ENCODE measurements at places on chromosomes 1 and 21.

DNA sequence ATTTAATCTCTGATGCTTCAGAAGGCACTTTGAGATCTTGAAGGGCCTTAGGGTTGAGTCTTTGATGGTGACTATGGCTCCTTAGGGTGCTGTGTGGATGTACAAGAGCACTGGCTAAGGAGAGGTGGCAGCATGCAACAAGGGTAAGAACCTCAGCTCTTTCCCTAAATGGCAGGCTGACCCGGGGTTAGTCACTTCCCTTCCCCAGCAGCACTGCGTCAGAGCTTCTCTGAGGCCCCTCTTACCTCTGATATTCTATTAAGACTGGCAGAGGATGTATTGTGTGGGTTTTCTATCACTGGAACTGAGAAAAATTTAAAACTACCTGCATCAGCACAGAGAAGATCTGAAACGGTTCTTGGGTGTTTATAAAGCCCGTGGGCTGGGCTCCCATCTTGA lies 11.8 kb downstream of the C1orf116 start:
- no peak for DNase-seq

DNA sequence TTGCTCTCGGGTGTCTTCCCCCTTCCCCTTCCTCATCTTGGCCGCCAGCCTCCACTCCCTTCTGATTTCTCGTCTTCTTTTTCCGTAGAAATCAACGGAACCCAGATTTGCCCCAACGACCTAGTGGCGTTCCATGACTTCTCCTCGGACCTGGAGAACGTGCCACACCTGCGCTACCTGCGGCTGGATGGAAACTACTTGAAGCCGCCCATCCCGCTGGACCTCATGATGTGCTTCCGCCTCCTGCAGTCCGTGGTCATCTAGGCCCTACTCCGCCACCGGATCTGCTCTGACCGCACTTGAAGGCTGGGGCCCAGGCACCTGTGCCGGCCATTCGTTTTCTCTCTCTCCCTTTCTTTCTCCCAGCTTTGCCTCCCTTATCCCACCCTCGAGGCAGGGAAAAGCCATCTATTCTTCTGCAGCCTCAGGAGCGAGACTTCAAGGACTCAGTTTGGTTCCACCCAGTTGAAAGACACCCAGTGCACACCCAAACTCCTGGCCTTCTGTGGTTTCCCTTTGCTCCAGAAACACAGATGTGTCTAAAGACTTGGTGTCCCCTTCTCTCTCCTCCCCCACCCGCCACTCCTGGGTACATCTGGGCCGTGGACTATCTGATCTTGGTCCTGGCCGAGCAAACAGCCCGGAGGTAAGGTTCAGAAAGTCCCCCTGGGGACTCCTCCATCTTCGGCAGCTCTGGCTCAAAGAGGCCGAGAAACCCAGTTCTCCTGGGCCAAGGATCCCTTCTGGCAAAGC lies 7.2 kb upstream of the OPTC start:
- no peak for DNase-seq

DNA sequence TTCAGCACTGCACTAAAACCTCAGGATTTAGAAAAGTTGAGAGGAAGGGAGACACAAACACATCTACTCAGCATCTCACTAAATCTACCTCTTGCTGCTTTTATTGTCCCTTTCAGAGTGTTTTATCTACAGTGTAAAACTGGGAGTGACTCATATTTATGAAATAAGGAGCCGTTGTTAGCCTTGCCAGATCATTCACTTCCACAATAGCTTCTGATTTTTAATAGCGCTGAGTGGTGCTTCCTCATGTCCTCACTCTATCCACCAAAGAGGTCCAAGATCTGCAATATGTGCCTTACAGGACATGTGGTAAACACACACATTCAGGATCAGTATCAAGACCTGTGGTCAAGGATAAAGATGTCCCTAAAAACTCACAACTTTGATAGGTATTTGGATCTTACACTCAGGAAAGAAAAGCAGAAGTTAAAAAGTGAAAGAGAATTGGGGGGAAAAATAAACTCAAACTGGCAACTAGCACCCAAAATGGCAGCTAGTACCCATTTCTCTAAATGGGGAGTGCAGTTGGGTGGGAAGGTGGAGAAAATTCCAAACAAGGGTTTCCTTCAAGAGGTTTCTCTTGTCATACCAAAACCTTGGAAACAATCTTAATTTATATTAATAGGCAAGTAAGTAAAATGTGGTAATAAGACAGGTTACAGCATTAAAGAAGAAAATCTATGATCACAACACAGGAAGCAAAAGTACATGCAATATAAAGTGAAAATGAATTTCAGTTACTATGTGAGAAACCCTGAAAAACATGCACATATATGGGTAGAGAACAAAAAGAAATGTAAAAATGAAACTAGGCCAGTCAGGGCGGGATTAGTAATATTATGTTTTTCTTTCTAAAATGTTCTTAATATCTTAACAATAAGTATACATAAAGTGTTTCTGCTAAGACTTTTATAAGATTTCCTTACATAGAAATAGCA lies 15.9 kb downstream of the DUSP10 start:
- DNase-seq: no peak

- DNase-seq: no peak
Observed at GRCh38 chr1:76820028-76820427, 47.3 kb upstream of the ST6GALNAC5 start.

- DNase-seq: no peak
Observed at GRCh38 chr1:157782931-157783330, 6.0 kb upstream of the FCRL2 start.

DNA sequence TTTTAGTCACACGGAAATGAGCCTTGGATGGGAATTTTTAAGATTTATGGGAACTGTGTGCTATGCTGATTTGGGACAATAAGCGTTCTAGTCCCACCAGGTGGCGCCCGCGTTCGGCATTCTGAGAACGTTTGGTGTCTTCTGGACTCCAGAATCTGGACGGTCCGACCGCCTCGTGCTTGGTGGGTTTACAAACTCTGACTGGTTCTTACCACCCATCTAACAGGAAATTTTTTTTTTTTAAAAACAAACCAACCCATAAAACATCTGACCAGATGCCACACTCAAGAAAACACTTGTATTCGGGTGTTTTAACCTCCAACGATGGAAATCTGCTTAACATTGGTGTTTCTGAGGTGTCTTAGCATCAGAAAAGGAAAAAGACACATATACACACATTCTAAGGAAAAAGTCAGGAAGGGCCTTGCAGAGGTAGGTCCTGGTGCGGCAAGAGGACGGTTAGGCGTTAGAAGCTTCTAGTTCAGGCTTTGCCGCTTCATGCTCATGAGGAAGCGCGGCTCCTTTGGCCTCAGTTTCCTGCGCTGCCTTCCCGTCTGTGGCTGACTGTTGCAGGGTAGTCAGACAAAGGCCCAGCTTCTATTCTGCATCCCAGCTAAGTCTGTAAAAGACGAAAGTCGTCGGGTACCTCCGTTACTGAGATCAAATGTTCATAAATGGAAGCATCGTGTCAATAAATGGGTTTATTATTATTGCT lies 814 bp upstream of the DYRK3 start:
- DNase-seq: peak; percentile 80

GRCh38 chr1:165912638-165913037 lies 85.2 kb downstream of the UCK2 start:
- DNase-seq: no peak

DNA sequence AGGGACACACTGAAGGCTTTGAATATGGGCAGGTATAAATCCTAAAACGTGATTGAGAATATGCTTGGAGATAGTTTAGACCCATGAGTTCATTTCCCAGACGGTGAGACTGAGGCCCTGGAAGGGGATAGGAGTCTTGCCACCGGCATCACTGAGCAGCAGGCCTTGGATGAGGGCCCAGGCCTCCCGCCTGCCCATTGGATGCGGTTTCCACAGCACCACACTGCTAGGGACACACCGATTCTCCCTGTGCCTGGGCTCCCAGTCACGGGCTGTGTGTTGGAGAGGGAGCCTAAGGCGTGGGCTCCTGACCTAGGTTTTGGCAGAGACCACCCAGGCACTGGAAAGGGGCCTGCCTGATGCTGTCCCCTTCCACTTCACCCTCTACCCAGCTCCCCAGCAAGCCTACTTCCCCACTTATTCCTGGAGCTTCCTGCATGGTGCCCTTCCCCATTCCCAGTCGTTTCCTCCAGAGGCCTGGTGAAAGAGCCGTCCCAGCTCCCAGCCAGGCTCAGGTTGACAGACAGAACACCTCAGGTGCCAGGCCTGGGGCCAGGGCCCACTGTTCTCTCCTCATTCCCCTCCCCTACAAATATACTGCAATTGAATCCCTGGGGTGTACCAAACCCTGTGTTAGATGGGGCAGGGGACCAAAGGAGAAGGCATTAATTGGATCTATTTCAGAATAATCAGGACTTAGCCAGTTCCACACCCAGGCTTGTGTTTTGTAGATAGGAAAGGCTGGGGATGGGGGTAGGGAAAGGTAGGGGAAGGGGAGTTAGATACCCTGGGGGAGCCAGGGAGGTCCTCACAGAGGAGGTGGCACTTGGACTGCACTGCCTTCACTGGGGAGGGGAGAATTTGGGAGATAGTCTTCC lies 3.4 kb downstream of the FOXO6 start:
- no peak for DNase-seq

- DNase-seq: no peak
Observed at GRCh38 chr1:240244968-240245628, 153.4 kb downstream of the FMN2 start.

GRCh38 chr1:169796274-169796810 lies 1.6 kb upstream of the METTL18 start:
- no peak for DNase-seq

- DNase-seq: peak; percentile 61
Observed at GRCh38 chr1:32963746-32964460, 706 bp downstream of the RNF19B start.

- DNase-seq: peak; percentile 42
Observed at GRCh38 chr1:224205438-224205840, 22.4 kb downstream of the DEGS1 start.

DNA sequence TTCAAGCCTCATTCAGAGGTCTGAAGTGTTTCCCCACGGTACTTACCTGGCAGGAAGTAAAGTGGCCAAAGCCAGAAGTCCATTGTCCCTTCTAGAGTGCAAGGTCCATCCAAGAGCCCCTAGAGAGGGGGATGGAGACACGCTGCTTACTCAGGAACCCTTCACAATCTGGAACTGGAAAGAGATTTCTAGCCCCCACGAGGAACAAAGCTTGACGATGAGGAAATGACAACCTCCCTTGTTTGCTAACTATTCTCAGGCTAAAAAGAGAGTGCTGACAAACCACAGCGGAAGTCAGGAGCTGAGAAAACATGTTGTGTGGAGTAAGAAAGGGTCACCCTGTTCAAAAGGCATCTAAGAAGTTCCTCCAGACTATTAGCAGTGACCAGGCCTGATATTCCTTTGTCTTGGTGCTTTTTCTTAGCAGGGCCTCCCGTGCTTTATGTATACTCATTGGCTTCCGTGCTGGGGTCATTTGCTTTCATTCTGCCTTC lies at the start of gene FCMR:
Gene FCMR, minus strand, starts transcription at position 170 of the 494 bp plus-strand sequence. Its CDS starts 87 bp downstream, at position 83.
- DNase-seq: no peak

DNA sequence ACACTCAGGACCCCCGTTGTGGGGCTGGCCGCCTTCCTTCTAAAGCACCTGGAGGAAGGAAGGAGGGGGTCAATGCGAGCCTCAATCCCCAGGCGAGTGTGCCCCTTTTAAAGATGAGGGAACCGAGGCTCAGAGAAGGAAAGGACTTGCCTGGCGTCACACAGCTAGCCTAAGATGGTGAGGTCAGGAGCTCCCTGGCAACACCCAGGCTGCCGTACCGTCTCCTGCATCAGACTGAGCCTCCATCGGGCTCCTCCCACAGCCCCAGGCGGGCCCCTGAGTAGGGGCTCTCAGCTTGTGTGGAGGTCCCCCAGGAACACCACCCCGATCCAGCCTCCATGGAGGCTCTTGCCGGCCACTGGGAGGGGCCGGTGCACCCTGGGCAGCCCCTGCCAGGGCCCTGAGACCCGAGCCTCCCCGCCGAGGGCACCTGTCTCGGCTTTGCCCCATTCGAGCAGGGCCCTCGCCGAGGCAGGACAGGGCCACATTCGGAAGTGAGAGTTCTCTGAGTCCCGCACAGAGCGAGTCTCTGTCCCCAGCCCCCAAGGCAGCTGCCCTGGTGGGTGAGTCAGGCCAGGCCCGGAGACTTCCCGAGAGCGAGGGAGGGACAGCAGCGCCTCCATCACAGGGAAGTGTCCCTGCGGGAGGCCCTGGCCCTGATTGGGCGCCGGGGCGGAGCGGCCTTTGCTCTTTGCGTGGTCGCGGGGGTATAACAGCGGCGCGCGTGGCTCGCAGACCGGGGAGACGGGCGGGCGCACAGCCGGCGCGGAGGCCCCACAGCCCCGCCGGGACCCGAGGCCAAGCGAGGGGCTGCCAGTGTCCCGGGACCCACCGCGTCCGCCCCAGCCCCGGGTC lies at the start of gene AIRE:
Gene AIRE, plus strand, starts transcription at position 739 of the 855 bp plus-strand sequence. CDS start 131 bp downstream, outside the sequence.
- DNase-seq: no peak

- DNase-seq: no peak
Observed at GRCh38 chr1:246450611-246451251, 56.3 kb downstream of the SMYD3 start.

GRCh38 chr1:182329471-182329870 lies 62.1 kb downstream of the GLUL start:
- DNase-seq: no peak

DNA sequence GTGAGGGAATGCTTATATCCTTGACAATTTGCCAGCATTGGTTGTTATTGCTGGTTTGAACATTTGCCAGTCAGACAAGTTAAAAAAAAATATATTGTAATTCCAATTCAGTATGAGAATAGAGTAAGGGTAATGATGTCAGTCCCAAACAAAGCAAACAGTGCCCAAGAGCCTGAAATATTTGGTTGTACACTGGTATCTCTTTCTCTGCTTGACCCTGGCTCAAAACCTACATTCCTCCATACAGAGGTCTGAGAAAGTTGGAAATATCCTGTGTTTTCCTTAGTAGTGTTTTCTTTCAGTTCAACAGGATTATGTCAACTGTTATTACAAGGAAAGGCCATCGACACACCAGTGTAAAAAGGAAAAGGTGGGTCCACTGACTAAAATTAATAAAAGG lies 145.6 kb downstream of the MRPL39 start:
- DNase-seq: no peak

DNA sequence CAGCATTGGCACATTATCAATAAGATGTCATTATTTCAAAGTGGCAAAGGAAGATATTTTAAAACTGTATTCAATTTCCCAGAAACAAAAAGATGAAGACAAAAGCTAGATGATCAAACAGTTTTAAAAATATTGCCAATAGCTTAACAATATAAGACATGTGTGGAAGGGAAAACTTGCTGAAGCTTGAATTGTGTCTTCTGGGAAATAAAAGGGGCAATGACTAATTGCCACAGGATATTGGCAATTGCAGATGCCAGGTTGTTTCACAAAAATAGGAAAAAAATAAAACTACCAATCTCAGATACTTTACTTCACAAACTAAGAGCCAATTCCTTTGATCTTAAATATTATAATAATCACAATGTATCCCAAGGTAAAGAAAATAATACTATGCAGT lies 679.8 kb upstream of the ADAMTS5 start:
- no peak for DNase-seq

- no peak for DNase-seq
Observed at GRCh38 chr1:183696981-183697380, 43.9 kb upstream of the APOBEC4 start.
